ENCODE measurements at places on chromosomes 7 and 10.

DNA sequence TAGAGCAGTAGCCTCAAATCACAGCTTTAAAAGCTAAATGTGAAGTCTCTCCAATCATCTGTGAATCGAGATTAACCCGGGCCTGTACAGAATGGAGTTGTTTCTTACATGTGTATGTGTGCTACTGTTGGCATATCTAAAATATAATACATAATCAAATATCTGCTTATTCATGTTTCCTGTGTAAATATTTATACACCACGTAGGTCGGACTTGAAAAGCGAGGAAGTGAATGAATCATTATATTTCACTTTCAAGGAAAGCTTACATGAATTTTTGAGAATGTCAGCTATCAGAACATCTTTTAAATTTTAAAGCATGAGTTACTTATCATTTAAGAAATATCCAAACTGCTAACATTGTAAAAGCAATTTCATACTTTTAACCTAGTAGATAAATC lies 233.3 kb downstream of the SLC25A13 start:
- DNase-seq, result no peak

DNA sequence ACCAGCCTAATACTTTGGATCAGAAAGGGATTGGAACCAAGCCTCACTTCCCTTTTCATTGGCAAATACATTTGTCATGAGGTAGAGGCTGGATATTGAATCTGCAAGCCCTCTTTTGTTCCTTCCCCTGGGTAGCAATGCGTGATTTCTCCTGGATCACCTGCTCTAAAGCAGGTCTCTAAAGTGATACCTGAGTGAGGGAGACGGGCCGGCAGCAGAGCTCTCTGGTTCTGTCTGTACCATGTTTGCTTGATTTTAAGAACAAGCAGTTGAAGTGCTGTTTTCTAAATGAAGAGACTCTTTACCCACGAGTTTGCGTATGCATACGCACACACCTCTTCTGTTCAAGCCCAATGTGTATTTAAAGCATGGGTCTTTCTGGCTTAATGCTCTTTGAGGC lies 41.1 kb downstream of the GARS1 start:
- DNase-seq, result no peak

GRCh38 chr7:25569765-25570164 lies 341.5 kb upstream of the NPVF start:
- DNase-seq, result no peak

DNA sequence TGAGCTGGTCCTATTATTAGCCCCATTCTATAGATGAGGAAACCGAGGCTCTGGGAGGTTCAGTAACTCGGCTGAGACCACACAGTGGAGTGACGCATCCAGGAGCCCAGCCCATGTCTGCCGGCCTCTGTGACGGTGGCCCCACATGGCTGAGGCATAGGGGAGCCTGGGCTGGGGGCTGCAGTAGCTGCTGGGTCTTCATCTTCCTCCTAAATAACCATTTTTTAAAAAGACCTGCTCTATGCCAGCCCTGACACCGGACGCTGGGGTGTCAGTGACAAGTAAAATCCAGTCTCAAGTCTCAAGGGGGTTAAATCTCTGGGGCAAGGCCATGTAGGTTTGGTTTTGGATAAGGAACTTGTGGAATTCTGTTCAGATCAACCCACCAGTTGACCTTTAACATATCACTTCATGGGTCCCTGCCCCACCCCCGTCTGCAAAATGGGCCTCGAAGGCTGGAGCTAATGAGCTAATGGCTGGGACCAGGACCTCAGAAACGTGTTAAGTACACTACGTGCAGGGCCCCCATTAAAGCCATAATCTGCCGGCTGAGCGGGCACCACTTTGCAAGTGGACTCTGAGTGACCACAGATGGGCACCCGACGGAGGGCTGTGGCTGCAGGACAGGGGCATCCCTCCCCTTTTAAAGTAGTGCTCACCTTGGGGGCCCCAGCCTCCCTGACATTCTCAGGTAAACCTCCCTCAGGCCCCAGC lies 136.5 kb upstream of the UNC5B start:
- no peak for DNase-seq

- DNase-seq, result no peak
Observed at GRCh38 chr10:84608126-84608525, 279.7 kb downstream of the CCSER2 start.

DNA sequence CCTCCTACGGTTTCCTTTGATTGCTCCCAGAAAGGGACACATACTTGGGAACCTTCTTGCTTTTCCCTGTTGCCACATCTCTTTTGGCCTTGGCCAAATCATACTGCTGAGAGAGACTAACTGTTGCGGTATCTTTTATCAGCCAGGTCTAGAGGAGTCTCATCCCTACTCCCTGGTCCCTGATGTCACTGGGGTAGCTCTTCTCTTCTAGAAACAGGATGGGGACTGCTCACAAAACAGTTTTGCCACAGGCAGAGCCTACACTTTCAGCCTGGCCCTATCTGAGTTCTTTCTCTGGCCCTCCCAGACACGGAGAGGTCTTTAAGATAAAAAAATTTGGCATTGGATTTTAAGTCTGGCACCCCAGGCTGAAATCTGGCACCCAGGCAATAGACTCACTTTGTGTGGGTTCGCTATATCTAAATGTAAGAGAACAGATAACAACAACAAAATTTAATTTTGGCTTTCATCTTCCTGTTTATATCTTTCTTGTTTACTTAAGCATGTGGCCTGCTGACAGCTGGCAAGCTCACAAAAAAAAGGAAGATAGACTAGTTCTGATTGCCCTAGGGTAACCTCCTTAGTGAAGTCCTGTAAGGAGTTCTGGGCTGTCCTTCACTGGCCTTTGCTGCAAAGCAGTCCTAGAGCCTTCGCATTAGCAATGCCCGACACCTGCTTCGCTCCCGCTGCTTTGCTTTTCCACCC lies 228.3 kb upstream of the NPVF start:
- no peak for DNase-seq
